ENCODE measurements at places on chromosomes 1 and 21.

DNA sequence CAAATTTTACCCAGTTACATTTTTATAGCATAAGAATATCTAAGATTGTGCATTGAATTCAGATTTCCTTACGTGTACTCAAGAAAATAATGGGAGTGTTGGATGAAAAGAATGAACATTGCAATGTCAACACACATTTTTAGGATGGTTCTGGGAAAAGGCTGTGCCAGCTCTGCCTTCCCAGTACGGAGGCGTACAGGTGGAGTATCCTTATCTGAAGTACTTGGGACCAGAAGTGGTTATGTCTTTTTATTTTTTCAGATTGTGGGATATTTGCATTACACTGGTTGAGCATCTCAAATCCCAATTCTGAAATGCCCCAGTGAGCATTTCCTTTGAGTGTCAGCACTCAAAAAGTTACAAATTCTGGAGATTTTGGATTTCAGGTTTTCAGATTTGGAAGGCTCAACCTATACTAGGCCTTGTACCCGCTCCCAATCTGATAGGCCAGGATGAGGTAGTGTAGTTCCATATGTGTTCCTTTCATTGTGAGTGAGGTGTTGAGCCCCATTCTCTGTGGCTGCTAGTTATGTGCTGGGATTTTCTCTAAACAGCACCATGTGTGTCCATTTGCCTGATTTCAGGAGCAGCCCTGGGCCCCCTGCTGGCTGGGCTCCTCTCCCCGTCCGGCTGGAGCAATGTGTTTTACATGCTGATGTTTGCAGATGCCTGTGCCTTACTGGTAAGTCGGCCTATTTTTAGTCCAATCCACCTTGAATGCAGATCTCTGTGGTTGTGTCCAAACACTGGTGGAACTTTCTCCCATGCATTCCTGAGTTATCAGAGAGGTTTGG, 60.8 kb downstream of the SLC37A1 start:
- ATAC-seq, result no peak

DNA sequence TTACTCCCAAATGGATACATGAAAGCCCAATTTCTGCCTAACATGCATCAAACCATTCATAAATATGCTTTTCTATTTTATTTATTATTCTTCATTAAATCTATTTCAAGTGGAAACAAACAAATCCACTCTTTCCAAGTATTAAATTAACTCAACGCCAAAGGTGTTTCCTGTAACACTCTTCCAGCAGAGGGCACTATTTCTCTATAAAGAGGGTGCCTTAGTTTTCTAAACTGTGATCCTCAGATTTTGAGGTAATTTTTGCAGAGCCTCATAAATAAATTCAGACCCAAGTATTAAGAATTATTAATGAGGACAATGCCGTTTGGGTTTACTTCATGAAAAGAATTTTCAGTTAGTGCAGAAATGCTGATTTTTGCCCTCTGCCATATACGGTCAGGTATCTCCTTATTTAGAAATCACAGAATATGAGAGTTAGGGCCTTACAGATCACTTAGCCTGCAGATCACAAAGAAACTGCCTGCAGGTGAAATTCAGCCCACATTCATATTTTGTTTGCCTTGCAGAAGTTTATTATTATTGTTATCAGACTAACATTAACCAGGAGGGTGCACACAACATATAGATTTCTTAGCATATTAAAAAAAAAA, 40.1 kb upstream of the MYSM1 start:
- no peak for ATAC-seq

- no peak for ATAC-seq
Measured at GRCh38 chr1:55947446-55947845, 631.9 kb downstream of the PLPP3 start.

- ATAC-seq, result peak; percentile 21
Measured at GRCh38 chr1:100539836-100540536, 2.0 kb downstream of the GPR88 start.

Data from activated CD4-positive, CD25-positive, alpha-beta regulatory T cell treated with anti-CD3 and anti-CD28 coated beads, Interleukin-2, amount 50 U/mL, for 24 hours (primary cell).